ENCODE measurements at places on chromosomes 5 and 9.

- DNase-seq = no peak
These were observed 3.0 kb downstream of the SLC22A5 start for GRCh38 chr5:132372542-132372941.

DNA sequence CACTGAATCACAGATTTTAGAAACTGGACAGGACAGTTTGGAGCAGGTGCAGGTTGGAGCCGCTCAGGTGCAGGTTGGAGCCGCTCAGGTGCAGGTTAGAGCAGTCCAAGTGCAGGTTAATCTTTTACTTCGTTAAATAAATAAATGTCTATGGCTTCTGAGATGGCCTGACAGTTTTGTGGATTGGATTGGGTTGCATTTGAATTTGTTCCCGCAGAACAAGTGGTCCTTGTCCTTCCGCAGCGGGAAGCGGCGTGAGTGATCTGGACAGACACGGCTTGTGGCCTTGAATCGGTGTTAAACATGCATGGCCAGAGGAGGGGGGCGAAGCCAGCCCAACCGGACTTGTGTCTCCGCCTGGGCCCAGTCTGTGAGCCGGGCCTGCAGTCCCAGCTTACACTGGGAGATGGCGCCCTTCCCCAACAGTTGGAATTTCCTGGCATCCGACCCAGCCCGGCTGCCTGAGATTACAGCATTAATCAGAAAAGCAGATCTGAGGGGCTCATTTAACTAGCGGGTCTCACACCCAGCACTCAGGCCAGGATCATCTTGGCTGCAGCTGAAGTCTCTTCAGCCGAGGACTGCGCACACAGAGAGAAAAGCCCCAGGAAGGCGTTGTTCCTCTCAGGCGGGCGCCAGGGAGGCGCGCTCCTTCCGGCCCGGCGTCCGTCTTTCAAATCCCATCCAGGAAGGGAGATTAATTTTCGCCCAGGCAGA is 1.5 kb upstream of the OLFM1 start:
- peak; percentile 87 for DNase-seq

DNA sequence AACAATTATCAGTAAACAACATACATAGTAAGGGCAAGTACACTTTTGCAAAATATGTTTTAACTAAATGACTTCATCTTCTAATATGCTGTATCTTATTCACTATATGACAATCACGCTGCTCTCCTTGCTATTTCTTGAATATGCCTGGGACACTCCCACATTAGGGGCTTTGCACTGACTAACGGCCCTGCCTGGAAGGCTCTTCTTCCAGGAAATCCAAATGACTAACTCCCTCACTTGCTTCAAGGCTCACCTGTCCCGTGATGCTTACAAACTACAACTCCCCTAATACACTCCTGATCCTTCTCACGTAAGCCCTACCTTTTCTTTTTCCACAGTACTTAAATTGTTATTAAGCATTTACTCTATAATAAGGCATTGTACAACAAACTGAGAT is 10.6 kb downstream of the ERP44 start:
- DNase-seq = peak; percentile 14

GRCh38 chr5:10400831-10401230 is 40.8 kb upstream of the ROPN1L start:
- no peak for DNase-seq

- no peak for DNase-seq
These were observed 58.0 kb downstream of the ADAMTS16 start for GRCh38 chr5:5198135-5198534.

DNA sequence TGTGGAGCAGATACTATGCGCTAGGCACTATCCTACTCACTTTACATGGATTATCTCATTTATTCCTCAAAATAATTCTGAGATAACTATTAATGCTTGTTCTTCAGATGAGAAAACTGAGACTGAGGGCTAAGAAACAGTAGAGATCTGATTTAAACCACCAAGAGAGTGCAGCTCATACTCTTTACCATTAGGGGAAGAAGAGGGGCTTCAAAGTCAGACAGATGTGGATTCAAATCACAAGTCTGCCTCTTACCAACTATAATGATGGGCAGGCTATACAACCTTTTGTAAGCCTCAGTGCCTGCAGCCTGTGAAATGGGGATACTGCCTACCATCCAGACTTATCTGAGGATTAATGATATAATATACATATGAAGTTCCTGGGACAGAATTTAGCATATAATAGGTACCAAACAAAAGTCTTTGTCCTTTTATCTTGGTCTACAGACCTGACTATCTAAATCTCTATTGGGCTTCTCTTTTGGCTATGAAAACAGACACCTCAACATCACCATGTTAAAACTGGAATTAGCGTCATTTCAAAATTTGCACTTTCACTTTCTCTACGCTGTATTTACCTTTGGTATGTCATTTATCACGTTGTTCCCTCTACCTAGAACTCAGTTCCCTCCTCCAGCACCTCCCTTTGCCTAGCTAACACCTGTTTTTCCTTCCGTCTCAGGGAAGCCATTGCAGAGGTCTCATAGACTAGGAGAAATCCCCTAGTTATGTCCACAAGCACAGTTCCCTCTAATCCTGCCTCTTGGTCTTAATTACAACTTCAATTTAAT is 13.8 kb upstream of the TMEM267 start:
- peak; percentile 43 for DNase-seq

DNA sequence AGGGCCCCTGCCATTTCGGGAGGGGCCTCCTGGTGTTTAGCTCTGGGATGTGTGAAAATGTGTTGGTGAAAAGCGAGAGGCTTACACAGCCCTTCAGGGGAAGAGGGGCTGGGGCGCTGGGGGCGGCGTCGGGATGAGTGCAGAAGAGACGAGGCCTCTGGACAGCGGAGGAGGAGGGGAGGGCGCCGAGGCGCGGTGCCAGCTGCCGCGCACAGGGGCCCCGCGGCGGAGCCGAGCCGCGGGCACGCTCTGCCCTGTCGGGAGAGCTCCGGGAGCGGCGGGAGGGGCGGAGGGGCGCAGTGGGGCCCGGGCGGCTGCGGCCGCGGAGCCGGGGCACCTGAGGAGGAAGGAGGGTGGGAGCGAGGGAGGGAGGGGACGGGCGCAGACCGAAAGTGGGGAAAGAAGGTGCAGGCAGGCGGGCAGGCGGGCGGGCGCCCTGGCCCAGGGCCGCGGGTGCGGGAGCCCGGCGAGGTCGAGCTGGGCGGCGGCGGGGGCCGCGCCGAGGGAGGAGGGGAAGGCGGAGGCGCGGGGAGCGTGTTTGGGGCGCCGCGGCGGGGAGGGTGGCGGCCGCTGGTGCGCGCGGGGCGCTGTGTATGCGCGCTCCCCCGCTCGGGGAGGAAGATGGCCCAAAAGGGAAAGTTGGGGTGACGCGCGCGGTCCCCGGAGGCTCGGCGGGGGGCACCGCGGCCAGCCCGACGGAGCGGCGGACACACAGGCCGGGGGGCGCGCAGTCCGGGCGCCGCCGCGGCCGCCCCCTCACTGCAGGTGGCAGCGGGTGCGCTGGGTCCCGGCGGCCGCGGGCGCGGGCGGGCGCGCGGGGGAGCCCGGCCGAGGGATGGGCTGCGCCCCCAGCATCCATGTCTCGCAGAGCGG is at the start of gene PDE8B:
Gene PDE8B, plus strand, starts transcription at position 590 of the 873 bp plus-strand sequence. Its CDS starts 246 bp downstream, at position 836.
- DNase-seq = no peak

GRCh38 chr5:15103130-15103529 is 231.6 kb upstream of the ANKH start:
- no peak for DNase-seq

GRCh38 chr9:86099701-86100364 is 475 bp upstream of the GOLM1 start:
- peak; percentile 67 for DNase-seq

DNA sequence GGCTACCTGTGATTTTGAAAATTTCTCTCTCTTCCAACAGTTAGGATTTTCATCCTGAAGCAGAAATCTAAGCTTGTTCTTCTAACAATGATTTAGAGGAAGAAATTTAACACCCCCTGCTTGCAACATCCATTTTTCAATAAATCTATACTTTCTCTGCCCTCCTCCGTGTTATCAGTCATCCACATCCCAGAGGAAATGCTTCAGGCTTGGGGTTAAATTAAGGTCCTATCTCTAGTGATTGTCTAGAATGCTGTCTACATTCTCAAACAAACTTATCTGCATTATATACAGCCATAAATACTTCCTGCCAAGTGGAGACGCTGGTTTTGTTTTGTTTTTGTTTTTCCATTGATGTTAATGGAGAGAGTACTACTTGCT is 371.0 kb downstream of the CSNK1G3 start:
- peak; percentile 28 for DNase-seq

DNA sequence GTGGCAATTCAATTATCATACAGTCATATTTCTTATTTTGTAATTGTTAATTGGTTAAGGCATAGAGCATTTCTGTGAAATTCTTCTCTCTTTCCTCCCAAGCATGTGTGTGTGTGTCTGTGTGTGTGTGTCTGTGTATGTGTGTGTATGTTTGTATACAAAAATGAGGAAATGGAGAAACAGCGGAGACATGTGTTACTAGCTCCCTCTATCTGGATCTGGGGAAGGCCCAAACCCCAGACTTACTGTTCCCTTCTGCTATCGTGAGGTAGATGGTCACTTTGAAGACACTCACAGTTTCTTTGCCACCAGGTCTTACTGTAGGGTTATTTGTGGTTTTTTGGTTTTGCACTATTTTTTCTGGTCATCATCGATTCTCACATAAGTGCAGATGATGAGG is 11.4 kb upstream of the C5orf63 start:
- no peak for DNase-seq

GRCh38 chr9:107586493-107586892 is 96.9 kb upstream of the KLF4 start:
- DNase-seq = no peak

DNA sequence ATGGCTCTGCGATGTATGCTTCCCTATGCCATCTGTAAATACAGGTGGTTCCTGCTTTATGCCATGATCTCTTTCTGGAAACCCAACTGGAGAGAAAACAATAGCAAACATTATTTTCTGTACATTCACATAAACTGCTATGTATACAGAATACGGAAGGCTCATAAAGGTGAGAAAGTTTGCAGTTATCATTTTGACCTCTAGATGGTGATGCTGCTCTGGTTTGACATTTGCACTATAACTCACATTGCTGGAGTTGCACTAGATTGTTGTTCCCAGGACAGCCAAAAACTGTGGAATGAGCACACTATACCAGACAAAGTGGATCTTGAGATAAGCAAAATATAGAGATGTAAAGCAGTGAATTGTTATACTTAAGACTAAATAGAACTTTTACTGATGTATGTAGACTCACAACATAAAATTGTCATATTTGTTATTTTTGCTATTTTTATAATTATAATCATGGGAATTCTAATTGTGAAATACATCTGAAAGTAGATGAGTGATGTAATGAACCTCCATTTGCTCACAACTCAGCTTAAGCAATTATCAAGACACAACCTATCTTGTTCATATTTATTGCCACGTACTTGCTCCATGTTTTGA is 246.5 kb downstream of the PTPRD start:
- peak; percentile 54 for DNase-seq
